ENCODE measurements at places on chromosomes 16 and 17.

GRCh38 chr16:6363396-6363795, 969.2 kb upstream of the RBFOX1 start:
- DNase-seq = no peak

DNA sequence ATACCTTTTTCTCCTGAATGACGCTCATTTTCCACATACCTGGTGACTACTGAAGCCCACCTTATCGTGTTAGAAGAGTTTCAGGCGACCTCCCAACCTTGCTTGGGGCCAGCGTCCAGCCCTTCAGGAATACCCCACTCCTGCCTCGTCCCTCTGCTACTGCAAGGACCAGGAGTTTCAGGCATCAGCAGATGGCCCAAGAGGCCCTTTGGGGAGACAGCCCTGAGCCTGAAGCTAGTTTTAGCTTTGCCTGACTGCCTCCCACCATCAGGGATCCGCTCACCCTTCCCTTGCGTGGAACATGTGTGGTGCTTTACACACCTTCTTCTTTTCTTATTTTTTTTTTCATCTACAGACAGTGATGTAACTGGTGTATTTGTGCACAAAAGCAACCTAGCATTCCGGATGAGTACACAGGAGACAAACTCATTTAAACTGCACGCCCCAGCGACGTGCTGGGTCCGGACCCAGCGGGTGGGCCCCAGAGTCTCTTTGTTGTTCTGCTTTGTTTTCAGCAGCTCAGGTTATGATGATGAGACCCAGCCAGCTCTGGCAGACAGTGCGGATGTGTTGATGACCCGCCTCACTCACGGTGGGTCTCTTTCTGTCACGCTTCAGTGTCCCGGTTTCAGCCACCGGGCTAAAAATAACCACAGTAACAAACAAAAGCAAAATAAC, 242.4 kb downstream of the C16orf95 start:
- no peak for DNase-seq

- DNase-seq = no peak
Observed at GRCh38 chr17:69447726-69448125, 33.2 kb downstream of the MAP2K6 start.

GRCh38 chr16:70018254-70018653, 67.1 kb downstream of the CLEC18A start:
- peak; percentile 30 for DNase-seq

GRCh38 chr17:6936370-6937028, 59.4 kb upstream of the ALOX12 start:
- no peak for DNase-seq

GRCh38 chr16:4984174-4984990, 26.3 kb downstream of the SEC14L5 start:
- DNase-seq = no peak

GRCh38 chr17:39755554-39756379, 18.0 kb downstream of the GRB7 start:
- DNase-seq = peak; percentile 64

- no peak for DNase-seq
Observed at GRCh38 chr17:19387921-19388521, 1.0 kb upstream of the MFAP4 start.

DNA sequence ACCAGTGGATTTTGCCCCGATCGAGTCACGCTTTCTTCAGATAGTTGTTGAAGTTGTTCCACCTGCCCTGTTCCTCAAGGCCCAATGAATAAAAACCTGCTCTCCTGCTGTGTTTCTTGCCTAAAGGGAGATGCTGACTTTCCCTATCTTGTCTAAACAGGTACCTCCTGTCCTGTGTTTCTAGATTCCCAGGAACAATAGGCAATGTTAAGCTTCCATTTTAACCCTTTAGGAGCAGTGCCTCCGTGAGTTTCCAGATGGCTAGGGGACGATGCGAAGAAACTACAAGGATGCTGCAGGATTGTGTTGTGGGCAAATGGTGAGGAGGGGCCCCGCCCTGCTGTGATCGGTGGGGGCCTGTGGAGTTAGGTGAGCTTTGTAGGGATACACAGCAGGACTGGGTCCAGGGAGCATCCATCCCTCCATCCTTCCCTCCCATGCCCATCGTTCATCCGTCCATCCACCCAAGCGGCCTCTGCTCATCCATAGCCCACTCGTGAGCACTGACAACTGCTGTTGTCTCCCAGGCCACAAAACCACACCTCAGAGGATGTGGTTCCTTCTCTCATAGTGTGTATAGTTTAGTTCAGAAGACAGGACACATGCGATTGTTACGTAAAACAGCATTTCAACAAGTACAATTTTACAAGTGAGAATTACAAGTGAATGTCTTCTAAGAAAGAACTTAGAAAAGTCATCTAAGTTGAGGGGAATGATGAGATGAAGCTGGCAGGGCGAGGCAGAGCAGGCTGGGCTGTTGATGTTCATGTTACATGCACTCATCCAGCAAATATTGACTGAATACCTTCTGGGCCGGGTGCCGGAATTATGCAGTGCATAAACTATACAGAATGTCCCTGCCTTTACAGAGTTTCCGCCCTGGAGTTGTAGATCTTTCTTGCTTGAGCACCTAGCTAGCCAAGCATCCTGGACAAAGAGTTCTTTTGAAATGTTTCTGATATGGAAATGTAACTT, 5.2 kb downstream of the ARSG start:
- DNase-seq = peak; percentile 63

GRCh38 chr16:27966756-27967155, 96.8 kb downstream of the GSG1L start:
- DNase-seq = no peak

DNA sequence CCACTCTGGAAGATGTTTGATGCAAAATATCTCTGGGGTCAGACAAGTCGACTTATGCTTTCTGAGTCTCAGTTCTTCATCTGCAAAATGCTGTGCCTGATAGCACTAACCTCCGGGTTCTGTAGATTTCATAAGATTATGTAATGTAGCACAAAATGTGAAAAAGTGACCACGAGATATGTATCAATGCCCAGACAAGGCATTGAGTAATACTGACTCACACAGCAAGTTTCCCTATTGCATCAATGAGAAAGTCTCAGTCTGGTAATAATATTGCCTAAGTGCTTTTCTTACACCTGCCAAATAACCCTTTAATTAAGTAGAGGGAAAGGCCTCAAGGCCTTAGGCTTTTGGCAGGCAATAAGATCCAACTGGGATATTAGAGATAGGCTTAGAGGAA, 41.4 kb upstream of the MMP2 start:
- DNase-seq = no peak

DNA sequence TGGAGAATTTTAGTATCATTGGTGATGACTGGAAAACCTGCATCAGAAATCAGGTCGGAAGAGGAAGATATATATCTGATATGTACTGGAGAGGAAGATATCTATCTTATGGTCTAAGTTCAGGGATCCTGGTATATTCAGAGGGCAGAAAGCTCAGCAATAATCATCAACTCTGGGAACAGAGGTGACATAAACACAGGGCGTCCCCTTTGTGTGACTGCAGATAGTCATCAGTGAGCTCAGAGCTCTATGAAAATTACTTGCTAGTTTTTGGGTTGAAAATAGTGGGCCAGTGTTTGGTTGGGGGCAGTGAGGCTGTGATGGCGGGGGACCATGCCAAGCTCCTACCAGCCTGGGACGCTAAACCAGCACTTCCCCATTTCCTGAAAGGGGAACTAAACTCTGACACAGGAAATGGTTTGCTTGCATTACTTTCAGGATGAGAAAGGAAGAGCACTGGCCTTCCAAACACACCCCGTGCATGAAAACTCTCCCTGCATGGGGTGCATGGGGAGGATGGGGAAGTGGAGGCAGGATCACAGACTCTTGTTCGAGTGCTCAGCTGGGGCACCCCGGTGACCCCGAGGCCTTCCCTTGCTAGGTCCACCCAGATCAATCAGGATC, 15.8 kb downstream of the NOD2 start:
- DNase-seq = no peak

DNA sequence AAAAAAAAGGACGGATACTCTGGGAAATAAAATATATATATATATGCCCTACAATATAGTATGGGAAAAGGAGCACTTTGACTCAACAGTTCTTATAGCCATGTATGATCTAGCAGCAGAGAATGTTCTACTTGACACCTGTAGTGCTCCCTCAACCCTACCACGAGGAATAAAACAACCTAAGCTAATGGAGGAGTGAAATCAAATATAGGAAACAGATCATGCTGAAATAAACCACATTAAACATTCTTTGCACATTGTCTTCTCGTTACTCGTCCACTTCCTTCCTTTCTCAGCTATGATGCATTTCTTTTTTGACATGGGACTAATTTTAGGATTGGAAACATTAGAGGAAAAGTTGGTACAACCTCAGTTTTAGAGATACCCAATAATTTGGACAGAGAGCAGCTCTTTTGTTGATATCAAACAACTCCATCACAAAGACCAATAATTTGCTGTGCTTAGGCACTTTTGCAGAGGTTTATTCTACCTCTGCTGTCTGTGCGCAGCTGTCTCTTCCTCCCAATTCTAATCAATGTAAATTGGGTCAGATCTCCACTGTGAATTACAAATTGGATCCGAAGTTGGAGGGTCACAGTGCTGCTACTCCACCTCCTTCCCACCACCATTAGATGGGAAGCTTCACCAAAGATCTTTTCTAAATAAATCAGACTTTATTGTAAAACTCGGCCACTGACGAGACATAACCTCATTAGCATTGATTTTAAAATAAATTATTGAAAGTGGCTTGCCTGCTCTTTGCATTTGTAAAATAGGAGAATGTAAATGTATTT, 65.8 kb downstream of the SNX11 start:
- DNase-seq = no peak

DNA sequence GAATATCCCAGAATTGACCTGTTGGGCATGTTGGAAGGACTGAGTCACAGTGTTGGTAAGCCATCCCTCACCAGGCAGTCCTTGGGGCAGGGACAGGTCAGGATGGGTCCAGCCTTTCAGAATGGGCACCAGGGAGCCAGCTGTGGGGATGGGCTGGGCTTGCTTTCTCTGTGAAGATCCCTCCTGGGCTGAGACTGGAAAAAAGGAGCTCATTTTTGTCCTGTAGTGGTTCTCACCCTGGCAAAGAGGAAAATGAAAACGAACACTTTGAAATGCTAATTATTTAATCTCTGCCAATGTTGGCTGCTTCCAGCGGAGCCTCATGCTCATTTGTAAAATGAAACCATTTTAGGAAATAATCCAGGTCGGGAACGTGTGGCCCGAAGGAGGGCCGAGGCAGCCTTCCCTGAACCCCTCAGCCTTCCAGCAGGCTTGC, 237.5 kb upstream of the SALL1 start:
- DNase-seq = no peak

DNA sequence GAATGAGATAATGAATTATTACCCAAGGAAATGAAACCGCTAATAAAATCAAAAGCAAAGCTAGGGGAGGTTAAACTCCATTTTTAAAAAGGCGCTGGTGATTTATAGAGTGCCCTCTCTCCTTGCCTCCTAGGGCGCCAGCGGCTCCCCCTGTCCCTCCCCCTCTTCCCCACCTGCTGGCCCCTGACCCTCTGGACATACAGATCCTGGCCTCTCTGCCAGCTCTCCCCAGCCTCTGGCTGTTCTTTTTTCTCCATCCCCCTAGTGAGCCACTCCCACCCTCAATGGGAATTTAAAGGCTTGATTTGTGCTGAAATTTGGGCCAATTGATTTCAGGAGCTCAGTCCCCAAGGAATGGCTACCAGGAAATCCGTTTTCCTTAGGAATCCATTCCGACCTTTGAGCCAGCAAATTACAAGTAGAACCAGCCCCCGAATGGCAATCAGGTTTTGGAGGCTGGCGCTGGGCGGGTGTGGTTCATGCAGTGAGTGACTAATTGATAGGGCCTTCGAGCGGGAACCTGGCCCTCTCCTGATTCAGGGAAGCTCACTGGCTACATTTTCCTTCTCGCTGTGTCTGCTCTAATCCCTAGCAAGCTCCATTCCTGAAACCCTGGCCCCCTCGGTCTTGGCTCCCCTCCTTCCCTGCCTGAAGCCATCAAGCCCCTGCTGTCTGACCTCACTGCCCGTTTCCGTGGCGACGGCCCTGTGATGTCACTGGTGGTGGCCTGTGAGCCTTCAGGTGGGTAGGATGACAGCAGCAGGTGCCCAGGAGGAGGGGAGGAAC, 141.9 kb upstream of the SDK2 start:
- peak; percentile 27 for DNase-seq

GRCh38 chr17:43171586-43172487, 823 bp downstream of the NBR1 start:
- DNase-seq = peak; percentile 45

DNA sequence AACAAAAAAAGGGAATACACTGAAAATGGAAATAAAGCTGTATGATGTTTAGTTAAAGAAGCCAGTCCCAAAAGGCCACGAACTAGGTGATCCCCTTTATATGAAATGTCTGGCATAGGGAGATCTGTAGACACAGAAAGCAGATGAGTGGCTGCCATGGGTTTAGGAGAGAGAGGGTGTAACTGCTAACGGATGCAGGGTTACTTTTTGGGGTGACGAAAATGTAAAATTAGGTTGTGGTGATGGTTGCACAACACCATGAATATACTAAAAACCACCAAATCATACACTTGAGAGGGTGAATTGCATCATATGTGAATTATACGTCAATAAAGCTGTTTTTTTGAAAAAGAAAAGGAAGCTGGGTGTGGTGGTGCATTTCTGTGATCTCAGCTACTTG, 99.6 kb downstream of the ADCY9 start:
- DNase-seq = no peak

DNA sequence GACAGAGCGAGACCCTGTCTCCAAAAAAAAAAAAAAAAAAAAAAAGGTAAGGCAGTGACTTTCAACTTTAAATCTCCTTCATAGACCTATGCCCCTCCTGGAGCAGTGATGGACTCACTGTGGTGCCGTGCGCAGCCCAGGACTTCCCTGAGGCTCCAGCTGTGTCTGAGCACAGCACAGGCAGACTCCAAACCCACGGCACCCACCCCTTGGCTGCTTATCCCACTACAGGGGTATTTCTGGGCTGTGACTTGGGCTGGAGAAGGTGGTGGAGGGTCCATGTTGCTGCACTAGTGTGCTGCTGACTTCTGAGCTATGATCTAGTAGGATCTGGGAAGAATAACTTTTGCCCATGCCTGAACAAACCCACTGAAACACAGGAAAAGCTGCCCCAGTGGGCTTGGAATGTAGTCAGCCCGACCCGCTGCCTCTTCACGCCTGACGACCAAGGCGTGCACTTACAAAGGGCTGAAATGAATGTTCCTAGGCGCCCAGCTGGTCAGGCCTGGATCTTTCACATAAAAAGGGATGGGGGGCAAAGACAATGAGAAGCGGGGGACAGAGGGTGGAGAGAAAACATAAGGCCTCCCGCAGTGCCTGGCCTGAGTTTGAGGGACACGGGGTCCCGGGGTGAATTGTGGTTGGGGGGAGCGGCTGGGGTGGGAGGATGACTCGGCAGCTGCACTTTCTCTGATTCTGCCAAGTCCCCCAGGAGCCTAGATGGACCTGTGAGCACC, 83.0 kb downstream of the IRF8 start:
- DNase-seq = no peak

DNA sequence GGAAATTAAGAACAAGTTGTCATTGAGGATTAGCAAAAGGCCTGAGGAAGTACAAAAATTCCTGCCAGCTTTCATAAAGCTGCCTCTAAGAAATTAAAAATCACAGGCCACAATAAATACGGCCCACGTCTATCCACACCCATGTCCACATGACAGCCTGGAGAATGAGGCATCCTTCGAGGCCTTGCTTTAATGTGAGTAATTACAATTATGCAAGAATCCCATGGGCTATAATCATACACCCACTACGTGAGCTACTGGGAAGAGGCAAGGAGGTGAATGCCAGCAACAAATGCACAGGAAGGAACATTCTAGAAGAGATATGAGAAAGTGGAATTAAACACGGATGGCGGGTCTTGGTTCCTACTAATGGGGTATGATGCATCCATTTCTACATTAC, 65.4 kb upstream of the ZFHX3 start:
- no peak for DNase-seq

GRCh38 chr16:23742766-23743165, 12.1 kb upstream of the CHP2 start:
- DNase-seq = no peak

- no peak for DNase-seq
Observed at GRCh38 chr17:57606111-57606875, 138.8 kb downstream of the CCDC182 start.

Measured in stimulated activated CD8-positive, alpha-beta memory T cell treated with anti-CD3 and anti-CD28 coated beads, Interleukin-4, amount 100 ng/mL, for 48 hours (primary cell).